ENCODE measurements at places on chromosomes 11 and 22. TPM values are rescaled to one million over a fixed set of nuclear protein-coding genes. Genes with fewer than 3 reads are reported as not detected.
A peak's percentile ranks its signal among the peaks of the same experiment; 100 is the strongest.

GRCh38 chr11:100942016-100942415 lies 187.6 kb downstream of the PGR start:
- no peak for DNase-seq

DNA sequence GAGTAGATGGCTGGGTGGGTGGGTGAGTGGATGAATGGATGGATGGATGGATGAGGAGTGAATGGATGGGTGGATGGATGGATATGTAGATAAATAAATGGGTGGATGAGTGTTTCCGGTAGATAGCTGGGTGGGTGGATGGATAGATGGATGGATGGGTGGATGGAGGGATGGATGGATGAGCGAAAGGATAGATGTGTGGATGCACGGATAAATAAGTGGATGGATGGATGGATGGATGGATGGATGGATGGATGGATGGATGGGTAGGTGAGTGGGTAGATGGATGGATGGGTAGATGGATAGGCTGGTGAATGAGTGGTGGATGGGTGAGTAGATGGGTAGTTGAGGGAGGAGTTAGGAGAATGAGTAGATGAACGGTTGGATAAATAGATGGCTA lies 349.3 kb downstream of the MN1 start:
- no peak for DNase-seq

GRCh38 chr22:18000441-18001039 lies 23.8 kb downstream of the MICAL3 start:
- DNase-seq = peak; percentile 69

DNA sequence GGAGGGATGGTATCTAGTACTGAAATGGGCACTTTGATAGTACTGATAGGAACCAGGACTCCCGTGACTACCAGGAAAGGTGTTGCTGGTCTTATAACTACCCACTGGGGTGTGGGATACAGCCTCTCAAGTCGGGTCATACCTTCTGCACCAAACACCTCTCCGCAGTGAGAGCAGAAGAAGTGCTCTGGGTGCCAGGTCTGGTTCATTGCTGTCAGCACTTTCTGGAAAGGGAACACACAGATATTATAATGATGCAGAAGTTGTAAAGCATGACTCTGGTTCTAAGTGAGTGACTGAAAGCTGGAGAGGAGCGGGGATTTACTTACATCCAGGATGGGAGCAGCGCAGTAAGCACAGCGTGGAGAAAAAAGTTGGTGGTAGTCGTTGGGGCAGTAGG lies 26.0 kb downstream of the LPXN start:
- DNase-seq = no peak

DNA sequence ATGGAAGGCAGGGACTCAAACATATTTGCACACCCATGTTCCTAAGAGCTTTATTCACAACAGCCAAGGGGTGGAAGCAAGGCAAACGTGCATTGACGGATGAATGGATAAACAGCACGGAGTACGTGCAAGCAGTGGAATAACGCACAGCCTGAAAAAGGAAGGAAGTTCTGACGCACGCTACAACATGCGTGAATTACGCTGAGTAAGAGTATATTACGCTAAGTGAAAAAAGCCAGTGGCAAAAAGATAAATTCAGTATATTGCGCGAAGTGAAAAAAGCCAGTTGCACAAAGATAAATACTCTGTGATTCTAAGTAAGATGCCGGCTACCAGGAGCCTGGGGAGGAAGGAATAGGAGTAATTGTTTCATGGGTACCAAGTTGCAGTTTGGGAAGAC lies 19.5 kb downstream of the PHF21B start:
- DNase-seq = no peak

DNA sequence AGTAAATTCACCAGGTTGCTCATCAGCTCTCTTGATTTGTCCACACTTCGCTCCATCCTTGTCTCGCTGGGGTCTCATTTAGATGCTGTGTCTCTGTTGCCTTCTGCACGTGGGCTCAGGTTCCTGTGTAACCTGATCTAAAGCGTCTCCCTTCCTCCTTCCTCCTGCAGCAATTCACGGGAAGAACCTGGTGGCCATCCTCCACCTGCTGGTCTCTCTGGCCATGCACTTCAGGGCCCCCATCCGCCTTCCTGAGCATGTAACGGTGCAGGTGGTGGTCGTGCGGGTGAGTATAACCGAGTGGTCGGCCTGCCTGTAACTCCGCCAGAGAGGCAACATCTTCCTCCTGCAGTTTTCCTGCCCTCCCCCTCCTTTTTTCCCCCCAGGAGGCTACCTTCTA lies 48.0 kb upstream of the PARVG start:
- peak; percentile 40 for DNase-seq

DNA sequence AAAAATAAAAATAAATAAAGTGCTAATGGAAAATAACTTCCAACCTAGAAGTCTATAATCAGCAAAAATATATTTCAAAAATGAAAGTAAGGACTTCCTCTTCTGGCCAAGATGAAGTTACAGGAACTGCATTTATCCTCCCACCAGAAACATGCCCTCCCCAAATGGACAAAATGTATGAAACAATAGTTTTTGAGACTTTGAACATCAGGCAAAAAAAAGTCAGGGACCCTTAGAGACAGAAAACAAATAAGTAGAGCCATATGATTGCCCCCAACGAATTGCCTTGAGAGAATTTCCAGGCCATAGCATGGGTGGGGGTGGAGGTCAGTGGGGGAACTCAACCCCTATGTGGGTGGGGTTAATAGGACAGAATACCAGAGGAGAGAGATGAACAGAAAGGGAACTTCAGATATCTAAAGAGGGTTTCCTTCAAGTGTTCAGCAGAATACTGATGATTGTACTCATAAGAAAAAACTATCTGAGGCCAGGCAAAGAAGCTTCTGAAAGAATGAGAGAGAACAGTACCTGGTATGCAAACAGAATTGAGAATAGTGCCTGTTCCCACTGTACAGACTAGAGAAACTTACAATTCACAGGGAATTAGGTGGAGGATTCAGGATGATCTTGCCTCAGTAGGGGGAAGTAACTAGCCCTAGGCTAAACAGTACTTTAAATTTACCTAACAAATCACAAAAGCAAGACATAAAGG lies 26.6 kb upstream of the IL10RA start:
- DNase-seq = no peak

- peak; percentile 74 for DNase-seq
Observed at GRCh38 chr11:44632466-44633123, 67.1 kb downstream of the CD82 start.

- DNase-seq = no peak
Observed at GRCh38 chr22:17198170-17199002, 20.8 kb downstream of the ADA2 start.

DNA sequence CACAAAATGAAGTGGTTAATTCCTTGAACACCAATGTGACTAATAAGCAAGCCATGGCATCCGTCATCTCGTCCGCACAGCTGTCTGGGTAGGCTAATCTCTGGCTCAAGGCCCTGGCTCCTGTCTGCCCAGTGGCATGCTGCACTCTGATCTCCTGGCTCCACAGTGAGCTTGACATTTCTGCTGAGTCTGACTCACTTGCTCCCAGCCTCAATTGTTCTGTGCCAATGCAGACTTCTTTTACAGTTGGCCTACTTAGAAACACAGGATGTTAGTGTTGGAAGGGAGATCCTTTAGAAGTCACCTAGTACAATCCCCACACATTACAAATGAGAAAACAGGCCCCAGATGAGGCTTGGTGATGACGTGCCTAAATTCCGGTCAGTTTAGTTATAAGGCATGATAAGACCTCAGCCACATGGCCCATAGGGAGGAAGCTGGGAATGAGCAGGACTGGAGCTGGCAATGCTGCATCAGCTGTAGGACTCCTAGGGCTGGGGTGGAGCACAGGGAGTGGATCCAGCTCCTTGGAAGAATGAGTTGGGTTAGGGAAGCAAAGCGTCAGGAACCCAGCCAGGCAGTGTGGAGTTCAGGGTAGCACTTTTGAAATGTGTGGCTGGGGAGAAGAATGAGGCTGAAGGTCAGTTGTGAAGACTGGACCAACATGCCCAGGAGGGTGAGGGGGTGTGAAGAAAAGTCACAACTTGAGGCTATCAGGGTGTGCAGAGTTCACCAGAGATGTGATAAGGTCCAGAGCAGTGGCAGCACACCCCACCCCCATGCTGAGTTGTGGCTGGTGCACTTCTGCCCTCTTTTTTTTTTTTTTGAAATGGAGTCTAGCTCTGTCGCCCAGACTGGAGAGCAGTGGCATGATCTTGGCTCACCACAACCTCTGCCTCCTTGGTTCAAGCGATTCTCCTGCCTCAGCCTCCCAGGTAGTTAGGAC lies 70.2 kb upstream of the EED start:
- DNase-seq = peak; percentile 74

DNA sequence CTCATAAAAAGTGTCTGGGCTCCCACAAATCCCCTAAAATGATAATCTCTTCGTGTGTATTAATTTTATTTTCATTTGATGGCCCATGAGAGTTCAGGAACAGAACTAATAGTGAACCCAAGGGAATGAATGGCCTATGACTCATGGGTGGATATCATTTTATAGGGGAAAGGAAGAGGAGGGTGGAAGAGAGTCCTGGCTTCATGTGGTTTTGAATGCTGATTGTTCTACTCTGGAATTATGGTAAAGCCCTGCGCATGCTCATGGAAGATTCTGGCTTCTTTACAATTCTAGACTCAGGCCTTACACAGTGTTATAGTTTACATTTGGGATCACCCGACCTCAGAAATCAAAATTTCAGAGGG lies 35.2 kb downstream of the MAML2 start:
- no peak for DNase-seq

- DNase-seq = no peak
Observed at GRCh38 chr22:30252411-30253204, 6.0 kb upstream of the LIF start.

DNA sequence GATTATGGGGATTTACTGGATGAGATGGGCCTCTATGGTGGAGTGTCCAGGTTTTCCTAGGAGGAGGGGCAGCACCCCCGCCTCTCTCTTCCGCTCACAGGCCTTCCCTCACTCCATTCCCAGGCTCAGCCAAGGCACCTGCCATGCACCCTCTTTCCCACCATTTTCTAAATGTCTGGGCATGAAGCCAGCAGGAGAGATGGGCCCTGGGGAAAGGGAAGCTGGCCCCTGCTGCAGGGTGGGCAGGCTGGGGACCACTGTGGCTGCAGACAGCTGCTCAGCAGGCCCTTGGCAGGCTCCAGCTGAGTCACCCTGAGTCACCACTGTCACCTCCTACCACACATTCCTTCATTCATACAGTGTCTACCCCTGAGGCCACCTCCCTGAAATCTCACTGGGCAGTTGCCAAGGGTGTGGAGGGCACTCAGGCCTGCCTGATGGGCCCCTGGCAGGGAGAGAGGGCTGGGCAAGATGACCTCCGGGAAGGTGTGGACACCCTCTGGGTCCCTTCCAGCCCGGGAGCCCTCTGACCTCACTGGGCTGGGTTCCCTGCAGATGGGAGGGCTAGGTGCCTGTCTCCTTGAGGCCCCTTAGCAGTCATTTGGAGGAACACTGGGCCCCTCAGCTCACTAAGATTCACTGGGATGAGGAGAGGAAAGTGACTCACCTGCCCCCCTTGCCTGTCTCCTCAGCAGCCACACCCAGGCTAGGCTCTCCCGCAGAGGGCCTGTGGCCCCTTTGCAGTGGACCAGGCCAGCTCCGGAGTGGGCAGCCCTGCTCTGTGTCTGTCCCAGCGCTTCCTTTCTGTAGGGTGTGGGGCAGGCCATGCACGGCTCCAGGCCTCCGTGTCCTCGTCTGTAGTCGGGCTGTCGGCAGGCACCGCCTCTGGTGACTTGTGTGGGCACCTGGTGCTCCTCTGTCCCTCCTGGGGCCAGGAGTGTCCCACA lies 7.8 kb downstream of the MYEOV start:
- DNase-seq = no peak

DNA sequence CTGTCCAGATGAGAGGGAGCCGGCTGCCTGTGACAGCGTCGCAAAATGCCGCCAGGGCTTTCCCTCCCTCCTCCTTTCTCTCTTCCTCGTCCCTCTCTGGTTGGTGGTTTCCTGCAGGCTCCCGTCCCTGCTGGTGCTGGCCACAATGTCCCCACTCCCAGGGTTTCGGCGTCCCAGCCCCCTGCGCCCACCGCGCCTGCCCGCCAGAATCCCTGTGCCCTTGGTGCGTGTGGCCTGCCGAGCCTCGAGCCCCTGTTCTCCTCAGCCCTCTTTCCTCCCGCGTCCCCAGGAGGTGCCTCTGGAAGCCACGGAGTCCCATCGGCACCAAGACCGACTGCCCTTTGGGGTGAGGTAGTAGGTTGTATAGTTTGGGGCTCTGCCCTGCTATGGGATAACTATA lies 37.9 kb upstream of the PPARA start:
- DNase-seq = no peak

DNA sequence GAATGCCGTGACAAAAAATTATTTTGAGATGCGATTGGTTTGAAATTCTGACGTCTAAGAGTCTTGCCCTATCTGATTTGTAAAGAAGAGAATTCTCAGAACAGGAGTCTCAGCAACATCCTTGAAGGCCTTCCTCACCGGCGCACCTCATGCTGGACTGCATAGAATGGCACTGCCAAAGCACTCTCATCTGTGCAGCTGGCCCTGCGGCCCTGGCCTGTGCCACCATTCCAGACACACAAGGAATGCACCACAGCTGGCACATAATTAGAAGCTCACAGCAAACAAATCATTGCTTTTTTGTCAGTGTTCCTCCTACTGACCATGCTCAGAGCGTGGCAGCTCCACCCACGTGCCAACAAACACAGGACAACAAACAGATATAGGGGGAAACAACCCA lies 166.0 kb downstream of the KIRREL3 start:
- DNase-seq = no peak

GRCh38 chr11:69115586-69116560 lies 39.9 kb upstream of the SMIM38 start:
- DNase-seq = no peak

DNA sequence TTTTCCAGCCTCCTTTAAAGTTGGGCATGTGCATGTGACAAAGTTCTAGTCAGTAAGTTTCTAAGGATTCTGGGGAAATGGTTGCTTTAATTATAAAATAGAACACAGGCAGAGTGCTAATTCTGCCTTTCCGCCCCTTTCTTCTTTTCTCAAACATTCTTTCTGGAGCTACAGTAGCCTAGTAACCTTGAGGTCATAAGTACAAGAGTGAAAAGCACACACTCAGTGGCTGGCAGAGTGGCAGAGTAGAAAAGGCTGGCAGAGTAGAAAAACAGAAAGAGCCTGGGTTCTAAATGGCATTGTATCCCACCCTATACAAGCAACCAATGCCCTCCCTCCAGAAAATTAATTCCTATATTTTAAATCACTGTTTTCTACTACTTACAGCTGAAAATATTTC lies 51.2 kb downstream of the PAK1 start:
- no peak for DNase-seq

- DNase-seq = no peak
Observed at GRCh38 chr22:23512348-23512705, 67.8 kb downstream of the IGLL1 start.

- no peak for DNase-seq
Observed at GRCh38 chr11:93727985-93728791, 13.1 kb downstream of the TAF1D start.

TPCN2 gene
- 26.5 TPM for total RNA-seq

OTOG gene
- not detected for total RNA-seq

ARFIP2 gene
- total RNA-seq = 33.9 TPM

MIAT gene
- total RNA-seq = 0.82 TPM

CTSF gene
- total RNA-seq = 170 TPM

WDR74 gene
- total RNA-seq = 39.7 TPM

C11orf65 gene
- total RNA-seq = 1.1 TPM

ZNF280B gene
- 0.49 TPM for total RNA-seq

LMNTD2 gene
- 0.66 TPM for total RNA-seq
